Fibroblast of skin of right quadriceps (primary cell): ENCODE measurements at places on chromosomes 1 and 21.

GRCh38 chr1:92749024-92749634 is 35.8 kb downstream of the EVI5 start:
- DNase-seq = peak; percentile 51

DNA sequence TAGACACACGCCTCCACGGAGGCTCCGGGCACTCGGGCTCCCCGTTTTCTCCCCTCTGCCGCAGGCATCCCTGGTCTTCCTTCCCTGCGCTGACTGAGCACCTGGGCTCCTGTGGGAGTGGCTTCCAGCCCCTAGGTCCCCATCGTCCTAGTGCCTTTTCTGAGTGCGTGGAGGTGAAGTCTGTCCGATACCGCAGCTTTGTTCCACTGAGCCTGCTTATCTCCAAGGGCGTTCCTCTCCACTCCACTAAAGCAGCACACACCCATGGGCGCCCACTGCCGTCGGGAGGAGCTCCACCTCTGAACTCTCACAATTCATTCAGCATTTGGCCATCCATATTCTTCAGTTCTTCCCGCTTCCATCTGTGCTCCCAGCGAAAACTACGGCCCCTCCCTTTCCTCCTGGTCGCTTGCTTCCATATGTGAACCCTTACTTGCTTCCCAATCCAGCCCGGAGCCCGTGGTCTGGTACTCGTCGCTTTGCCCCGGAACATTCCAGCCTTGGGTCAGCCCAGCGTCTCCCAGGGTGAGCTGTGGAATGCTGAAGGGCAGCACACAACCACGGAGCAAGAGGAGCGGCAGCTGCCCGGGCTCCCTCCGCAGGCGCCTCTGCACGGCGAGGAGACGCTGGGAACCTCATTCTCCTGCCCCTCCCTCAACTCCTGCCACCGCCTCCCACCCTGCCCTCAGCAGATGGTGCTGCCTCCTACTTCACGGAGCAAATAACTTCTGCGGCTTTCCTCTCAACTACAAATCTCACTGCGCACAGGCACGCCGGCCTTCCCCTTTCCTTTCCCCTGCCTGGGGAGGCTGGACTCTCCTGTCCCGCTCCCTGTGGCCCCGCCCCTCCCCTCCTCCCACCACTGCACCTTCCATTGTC is 27.5 kb downstream of the ATP8B2 start:
- peak; percentile 36 for DNase-seq

- DNase-seq = peak; percentile 5
Measured at GRCh38 chr1:233844692-233845091, 59.8 kb upstream of the SLC35F3 start.

DNA sequence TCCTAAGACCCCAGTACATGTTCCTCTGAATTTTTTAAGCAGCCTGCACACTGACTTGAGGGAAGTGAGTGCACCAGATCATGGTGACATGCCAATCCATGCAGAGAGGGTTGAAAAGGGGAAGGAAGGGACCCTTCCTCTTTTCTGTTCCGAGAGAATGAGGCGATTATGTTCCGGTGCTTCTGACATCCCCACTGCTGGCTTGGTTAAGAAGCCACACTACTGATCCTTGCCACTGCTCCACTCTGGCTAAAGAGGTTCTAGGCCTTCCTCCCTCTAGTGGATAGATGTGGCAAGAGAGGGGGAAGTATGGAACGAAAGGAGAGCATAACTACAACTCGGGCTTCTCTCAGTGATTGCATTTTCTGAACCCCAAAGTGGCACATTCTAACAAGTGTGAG is 1.8 kb upstream of the CYB5R1 start:
- DNase-seq = peak; percentile 54

DNA sequence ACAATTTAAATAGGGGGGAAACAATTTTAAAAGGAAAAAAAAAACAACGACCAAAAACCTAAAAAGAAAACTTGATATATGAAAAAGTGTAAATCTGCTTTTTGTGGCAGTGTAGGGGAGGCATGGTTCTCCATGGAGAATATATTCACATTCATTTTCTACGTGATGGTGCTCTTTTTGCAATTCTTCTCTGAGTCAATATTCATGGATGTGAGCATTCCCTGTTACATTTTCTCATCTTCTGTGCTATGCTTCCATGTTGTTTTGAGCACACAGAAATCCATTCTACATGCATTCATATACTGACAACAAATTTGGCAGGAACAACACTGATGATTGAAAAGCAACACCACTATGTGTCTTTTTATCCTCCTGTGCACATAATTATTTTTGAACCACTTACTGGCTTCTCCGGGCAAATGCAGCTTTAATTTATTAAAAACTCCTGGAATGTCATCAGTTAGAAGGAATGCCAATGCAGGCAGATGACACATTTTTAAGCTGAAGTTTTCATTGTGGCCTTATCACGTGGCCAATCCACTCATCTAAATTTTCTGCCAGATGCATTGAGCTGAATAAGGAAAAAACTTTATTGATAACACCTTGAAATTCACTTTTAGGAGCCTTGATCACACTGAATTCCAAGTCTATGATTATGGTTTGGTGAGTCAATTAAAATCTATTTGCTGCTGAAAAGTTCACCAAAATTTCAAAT is 590.6 kb downstream of the NUF2 start:
- peak; percentile 79 for DNase-seq

DNA sequence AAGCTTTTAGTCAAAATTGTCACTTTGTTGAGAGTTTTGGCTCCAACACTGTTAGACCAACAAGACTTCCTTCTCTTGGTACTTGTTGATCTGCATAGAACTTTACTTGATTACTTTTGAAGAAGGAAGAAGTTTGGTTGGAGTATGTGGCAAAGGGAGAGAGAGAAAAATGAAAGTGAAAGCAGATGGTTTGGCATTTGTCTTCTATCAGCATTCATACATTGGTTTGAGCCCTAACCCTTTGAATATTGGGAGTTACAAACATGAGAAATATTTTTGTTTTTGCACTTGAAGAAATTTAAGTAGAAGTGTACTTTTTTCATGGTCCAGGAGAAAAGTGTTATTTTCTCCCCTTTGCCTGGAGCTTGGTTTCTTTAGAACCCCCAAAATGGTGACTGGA is 169.8 kb downstream of the ADGRL4 start:
- DNase-seq = no peak

DNA sequence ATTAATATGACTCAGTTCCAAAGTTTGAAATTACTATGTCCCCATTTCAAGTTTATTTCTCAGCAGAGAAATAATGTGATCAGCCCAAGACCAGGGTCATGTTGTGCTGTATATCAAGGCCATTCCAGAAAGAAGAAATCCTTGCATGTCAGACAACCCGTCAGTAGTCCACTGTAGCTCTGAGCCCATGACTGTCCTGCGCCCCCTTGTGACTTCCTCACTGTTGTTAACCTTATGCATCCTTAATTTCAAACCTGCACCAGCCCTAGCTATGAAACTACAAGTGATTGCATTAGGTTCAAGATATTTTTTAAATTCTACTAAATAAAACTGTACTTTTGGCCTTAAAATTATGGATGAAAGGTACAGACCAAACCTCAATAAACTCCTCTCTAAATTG is 133.0 kb downstream of the LRRC7 start:
- DNase-seq = peak; percentile 26

- no peak for DNase-seq
Measured at GRCh38 chr1:168057355-168057754, 79.4 kb downstream of the GPR161 start.

GRCh38 chr1:214402613-214403083 is 121.7 kb downstream of the SMYD2 start:
- DNase-seq = no peak

GRCh38 chr1:172926070-172926469 is 124.7 kb downstream of the TNFSF18 start:
- DNase-seq = no peak

GRCh38 chr1:58094221-58094620 is 452.3 kb downstream of the OMA1 start:
- DNase-seq = peak; percentile 1

GRCh38 chr1:156481527-156481926 is 19.0 kb downstream of the MEF2D start:
- DNase-seq = no peak

DNA sequence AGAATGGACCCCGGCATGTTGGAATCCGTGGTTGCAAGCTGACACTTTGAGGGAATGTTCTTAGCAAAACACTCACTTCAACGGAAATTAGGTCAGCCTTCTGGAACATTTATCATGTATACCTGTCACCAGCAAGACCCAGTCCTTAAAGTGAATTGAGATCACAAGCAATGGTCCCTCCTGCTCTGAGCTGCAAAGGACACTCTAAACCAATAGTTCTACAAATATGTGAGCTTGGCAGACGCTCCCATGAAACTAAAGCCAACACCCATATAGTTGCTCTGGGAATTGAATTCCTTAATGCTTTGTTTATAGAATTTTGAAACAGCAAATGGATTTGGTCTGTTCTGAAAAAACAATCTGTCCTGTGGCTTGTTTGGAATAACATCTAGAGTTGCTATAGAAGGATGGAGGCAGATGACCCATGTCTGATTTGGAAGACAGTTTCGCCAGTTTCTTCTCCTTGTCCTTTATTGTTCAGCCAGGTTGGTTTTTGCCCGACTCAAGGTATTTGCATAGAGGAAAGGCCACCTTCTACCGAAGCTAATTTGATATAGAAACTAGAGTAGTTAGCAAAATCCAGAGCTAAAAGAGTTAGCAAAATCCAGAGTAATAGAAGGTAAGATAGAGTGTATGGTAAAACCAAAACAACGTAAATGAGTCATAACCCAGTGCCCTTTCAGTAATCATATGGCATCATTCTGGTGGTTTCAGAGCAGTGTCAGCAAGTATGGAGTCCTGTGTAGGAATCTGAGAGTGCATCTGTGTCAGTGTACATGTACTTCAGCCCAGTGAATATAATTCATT is 236.2 kb downstream of the NFIA start:
- peak; percentile 83 for DNase-seq

DNA sequence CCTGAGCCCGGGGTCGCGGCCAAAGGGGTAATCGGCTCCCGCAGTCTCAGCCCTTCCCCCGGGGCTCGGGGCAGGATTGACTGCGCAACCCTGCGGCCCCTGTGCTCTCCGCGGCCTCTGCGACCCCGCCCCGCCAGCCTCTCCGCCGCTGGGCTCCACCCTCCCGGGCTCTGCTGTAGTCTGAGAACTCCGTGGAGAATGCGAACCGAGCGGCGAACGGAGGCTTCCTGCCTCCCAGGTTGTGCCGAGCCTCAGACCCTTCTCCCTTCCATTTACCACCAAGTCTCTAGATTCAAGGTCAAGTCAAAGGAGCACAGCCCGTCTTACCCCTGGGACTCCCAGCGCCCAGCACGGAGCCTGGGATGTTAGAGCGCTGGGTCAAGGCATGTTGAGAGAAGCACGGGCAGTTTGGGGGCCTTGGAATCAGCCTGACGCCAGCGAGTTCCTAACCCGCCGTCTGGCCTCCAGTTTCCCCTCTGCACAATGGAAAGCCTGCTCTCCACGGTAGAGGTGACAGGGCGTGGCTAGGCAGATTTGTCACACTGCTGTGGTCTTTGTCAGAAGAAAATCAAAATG is 3.0 kb downstream of the ATP2B4 start:
- DNase-seq = no peak

GRCh38 chr1:96634883-96635282 is 86.7 kb upstream of the PTBP2 start:
- DNase-seq = no peak

GRCh38 chr21:38319781-38320180 is 63.0 kb downstream of the KCNJ15 start:
- DNase-seq = peak; percentile 75

- no peak for DNase-seq
Measured at GRCh38 chr21:22191581-22191980, 1193.4 kb downstream of the NCAM2 start.

DNA sequence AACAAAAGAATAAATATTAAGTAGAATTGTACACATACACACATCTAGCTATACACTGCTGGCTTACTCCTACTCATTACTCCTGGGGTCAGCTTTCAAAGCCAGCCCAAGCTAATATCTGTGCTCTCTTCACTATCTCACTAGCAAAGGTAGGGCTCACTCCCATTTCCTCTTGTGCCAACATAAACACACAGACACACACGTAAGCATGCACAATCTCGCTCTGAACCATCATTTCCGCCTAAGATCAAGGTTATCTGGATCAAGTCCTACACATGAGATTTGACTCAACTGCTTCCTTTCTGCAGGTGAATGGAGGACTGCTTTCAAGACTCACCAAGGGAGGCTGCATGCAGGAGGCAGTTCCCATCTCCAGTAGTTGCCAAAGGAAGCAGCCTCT is 28.8 kb upstream of the MTMR11 start:
- DNase-seq = no peak

- DNase-seq = no peak
Measured at GRCh38 chr1:232557502-232558191, 72.3 kb downstream of the SIPA1L2 start.

DNA sequence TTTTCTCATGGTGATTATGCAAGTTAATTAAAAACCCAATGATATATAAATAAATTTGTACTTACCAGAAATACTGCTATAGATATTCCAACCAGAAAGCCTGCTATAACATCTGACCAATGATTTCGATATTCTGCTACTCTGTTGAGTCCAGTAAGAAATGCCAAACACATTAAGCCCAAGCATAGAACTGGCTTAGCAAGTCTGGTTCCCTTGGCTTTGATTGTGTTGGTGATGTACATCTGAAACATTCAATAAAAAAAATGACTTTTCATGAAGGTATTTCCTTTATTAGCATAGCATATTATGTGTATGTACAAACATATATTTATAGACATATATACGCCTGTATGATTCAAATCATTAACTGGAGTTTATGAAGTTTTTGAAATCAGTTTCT is 82.8 kb downstream of the PLPPR5 start:
- DNase-seq = peak; percentile 47

- no peak for DNase-seq
Measured at GRCh38 chr1:246152986-246153431, 354.1 kb downstream of the SMYD3 start.

DNA sequence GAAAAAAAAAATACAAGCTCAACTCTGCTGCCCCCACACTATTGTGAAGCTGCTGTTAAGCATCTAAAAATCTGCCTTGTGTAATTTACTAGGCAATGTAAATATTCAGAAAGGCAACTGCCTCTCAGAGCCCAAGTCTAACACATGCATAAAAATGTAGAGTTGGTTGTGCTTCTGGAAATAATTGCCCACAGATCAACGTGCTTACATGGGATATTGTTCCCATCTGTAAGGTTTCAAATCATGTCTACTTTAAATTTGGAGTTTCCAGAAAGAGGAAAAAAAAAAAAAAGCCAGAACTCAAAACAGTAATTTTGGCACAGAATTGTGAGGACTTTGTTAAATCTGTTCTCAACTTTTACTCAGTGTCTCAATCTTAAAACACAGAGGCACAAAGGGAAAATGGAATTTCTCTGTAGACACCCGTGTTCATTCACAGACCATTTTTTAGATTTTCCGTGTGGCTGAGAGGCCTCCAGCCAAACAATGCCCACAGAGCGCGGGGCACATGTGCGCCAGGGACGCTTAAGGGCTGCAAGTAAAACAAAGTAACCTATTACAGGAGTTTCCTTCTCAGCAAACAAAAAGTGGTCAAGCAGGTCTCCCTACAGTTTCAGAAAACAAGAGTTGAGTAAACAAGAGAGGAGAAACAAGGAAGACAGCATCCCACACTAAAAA is 115.5 kb downstream of the RERE start:
- no peak for DNase-seq

DNA sequence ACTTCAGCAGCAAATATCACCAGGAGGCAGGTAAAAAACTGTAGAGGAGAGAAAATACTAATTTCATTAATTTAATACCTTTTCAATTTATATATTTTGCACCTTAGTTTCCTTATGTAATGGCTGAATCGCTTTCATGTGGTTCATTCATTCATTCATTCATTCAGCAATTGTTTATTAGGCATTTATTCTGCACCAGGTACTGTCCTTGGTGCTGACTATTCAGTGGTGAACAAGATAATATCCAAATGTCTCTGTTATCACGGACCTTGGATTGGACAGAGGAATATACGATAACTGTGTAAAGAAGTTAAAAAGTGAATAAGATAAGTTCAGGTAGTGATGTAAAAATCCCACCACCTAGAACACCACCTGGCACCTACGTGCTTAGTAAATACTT is 28.8 kb downstream of the TSPAN2 start:
- DNase-seq = no peak
